ENCODE measurements at places on chromosomes 1 and 21.

DNA sequence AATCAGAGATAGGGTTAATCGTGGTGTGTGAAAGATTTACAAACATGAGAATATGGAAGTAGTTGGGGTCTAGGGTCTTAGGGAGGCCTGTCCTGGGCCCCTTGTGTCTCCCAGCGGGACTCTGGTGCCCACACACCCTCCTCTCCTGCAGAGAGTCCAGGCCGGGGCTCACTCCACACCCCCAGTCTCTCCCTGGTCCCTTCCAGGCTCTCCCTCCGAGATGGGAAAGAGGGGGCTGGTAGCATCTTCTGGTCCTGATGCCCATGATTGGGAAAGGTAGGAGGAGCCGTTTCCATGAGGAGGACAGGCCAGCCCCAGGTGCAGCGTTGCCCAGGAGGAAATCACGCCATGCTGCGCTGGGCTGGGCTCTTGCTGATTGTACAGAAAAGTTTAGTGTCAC is 26.6 kb downstream of the PCNT start:
- no peak overlapping the region for H3K4me3 ChIP-seq
- no peaks in the 10 kb centered on the region for H3K36me3 ChIP-seq
- DNase-seq, result no peak

DNA sequence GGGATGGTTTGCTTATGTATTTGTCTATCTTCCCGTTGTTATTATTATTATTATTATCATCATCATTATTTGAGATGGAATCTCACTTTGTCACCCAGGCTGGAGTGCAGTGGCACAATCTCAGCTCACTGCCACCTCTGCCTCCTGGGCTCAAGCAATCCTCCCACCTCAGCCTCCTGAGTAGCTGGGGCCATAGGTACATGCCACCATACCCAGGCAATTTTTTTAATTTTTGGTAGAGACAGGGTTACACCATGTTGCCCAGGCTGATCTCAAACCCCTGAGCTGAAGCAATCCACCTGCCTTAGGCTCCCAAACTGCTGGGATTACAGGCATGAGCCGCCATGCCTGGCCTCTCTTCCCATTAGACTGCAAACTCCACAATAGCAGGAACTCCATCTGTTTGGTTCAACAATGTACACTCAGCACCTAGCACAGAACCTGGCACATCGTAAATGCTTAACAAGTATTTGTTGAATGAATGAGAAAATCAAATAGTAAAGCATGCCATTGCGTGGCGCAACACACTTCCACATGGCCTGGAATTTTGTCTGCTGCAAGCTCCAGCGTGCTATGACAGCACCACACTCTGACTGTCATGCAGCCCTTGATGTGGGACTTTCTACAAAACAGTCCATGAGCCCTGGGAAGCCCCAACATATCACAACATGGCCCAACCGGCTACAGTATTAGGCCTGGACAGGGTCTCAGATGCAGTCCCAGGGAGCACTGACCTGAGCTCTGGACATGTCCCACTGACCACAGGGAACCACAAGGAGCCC is 3.8 kb upstream of the TINAGL1 start:
- H3K4me1 ChIP-seq, result peaks cover 8% of the 10 kb centered on the region
- no peaks in the 10 kb centered on the region for H3K36me3 ChIP-seq
- H3K27ac ChIP-seq, result peak overlapping the region; percentile 76
- no peak for DNase-seq
- H3K27me3 ChIP-seq, result no peaks in the 10 kb centered on the region

DNA sequence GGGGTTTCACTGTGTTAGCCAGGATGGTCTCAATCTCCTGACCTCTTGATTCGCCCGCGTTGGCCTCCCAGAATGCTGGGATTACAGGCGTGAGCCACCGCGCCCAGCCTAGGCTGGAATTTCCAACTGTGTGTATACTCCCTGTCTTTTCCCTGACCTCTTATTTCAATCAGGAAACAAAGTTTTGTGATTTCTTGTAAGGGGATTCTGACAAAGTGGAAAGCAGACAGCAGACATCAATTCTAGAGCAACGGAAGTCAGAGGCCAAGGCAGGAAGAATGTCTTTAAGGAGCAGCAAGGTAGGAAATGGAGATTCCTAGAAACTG is 36.0 kb upstream of the SLC44A3 start:
- no peaks in the 10 kb centered on the region for H3K36me3 ChIP-seq
- H3K27me3 ChIP-seq, result no peaks in the 10 kb centered on the region
- no peak overlapping the region for H3K4me3 ChIP-seq
- H3K27ac ChIP-seq, result peak overlapping the region; percentile 97
- DNase-seq, result no peak
- no peaks in the 10 kb centered on the region for H3K4me1 ChIP-seq

DNA sequence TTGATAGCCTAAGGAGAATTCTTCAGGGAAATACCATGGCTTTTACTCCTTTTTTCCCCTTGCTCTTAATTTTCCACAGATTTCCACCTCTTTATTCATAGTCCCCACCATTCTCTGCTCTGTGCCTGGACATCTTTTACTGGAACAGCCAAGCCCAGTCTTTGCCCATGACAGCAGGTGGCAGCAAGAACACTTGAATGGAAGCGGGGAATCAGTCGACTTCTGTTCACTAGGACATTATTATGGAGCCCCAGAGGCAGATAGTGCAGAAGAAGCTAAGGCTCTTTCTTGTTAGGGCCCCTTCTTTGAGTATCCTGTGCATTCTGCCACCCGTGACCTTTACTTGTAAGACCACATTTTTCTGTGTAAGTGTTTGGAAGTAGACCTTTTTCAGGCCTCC is 6.3 kb downstream of the OR14I1 start:
- no peak overlapping the region for H3K27ac ChIP-seq
- DNase-seq, result no peak
- no peaks in the 10 kb centered on the region for H3K27me3 ChIP-seq
- no peaks in the 10 kb centered on the region for H3K36me3 ChIP-seq
- H3K4me3 ChIP-seq, result no peak overlapping the region
- no peaks in the 10 kb centered on the region for H3K4me1 ChIP-seq

- no peak overlapping the region for H3K27ac ChIP-seq
- peaks cover 3% of the 10 kb centered on the region for H3K27me3 ChIP-seq
- no peak for DNase-seq
- H3K4me3 ChIP-seq, result no peak overlapping the region
- H3K4me1 ChIP-seq, result no peaks in the 10 kb centered on the region
Measured at GRCh38 chr1:234213658-234214128, 159.6 kb upstream of the COA6 start.

- peak; percentile 30 for DNase-seq
- no peaks in the 10 kb centered on the region for H3K27me3 ChIP-seq
- no peaks in the 10 kb centered on the region for H3K36me3 ChIP-seq
- no peaks in the 10 kb centered on the region for H3K4me1 ChIP-seq
- no peak overlapping the region for H3K27ac ChIP-seq
Measured at GRCh38 chr1:228343191-228343661, 63.4 kb downstream of the TRIM11 start.

DNA sequence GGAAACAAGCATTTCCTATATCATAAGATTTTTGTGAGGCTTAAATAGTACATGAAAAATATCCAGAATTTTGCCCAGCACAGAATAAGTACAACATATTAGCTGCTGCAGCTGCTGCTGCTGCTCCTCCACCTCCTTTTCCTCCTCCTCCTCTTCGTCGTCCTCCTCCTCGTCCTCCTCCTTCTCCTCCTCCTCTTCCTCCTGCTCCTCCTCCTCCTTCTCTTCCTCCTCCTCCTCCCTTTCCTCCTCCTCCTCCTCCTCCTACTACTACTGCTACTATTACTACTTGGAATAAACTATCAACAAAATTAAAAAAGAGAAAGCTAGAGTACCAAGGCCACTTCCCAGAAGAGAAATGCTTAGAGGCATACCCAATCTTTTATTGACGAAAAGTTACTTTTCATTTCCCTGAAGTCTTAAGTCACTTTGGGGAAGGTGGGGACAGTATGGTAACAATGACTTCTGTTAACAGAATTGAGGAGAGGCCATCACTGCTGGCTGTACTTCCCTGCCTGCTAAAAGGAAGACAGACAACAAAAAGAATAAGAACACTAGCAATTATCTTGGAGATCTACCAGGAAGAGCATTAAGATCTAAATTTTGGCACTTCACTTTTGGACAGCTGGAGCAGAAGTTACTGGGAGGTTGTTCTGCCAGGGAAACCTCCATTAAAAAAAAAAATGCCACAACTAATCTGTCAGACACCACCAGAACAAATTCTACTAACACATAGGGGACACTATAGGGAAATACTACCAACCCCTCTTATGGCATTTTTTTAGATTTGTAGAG is 7.1 kb downstream of the DENND1B start:
- no peaks in the 10 kb centered on the region for H3K27me3 ChIP-seq
- H3K36me3 ChIP-seq, result no peaks in the 10 kb centered on the region
- H3K4me3 ChIP-seq, result no peak overlapping the region
- no peak for DNase-seq

- H3K27ac ChIP-seq, result no peak overlapping the region
- H3K4me1 ChIP-seq, result no peaks in the 10 kb centered on the region
- DNase-seq, result no peak
Measured at GRCh38 chr1:51488372-51489050, 30.6 kb downstream of the EPS15 start.

DNA sequence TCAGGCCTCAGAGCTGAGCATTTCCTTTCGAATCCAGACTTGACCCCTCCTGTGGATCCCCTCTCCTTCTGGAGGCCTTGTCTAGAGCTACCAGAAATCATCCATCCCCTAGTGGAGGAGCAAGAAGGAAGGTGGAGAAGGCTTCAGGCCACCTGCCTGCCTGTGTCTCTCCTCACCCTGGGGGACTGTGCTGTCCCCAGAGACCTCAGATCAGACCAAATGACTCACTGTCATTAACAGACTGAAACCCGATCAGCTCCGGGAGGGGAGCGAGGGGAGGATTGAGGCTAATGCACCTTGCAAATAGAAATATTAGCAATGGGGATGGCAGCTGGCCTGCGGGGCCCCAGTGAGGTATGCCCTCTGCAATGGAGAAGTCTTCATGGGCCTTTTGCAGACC is 2.1 kb downstream of the MYBPH start:
- DNase-seq, result peak; percentile 46
- H3K36me3 ChIP-seq, result no peaks in the 10 kb centered on the region
- no peaks in the 10 kb centered on the region for H3K27me3 ChIP-seq
- H3K4me1 ChIP-seq, result no peaks in the 10 kb centered on the region

GRCh38 chr1:232678185-232678886 is 48.4 kb upstream of the SIPA1L2 start:
- no peaks in the 10 kb centered on the region for H3K4me1 ChIP-seq
- peaks cover 2% of the 10 kb centered on the region for H3K27me3 ChIP-seq

GRCh38 chr1:58848818-58849411 is 65.1 kb upstream of the JUN start:
- DNase-seq, result peak; percentile 93
- no peak overlapping the region for H3K27ac ChIP-seq
- no peaks in the 10 kb centered on the region for H3K36me3 ChIP-seq
- no peak overlapping the region for H3K4me3 ChIP-seq

DNA sequence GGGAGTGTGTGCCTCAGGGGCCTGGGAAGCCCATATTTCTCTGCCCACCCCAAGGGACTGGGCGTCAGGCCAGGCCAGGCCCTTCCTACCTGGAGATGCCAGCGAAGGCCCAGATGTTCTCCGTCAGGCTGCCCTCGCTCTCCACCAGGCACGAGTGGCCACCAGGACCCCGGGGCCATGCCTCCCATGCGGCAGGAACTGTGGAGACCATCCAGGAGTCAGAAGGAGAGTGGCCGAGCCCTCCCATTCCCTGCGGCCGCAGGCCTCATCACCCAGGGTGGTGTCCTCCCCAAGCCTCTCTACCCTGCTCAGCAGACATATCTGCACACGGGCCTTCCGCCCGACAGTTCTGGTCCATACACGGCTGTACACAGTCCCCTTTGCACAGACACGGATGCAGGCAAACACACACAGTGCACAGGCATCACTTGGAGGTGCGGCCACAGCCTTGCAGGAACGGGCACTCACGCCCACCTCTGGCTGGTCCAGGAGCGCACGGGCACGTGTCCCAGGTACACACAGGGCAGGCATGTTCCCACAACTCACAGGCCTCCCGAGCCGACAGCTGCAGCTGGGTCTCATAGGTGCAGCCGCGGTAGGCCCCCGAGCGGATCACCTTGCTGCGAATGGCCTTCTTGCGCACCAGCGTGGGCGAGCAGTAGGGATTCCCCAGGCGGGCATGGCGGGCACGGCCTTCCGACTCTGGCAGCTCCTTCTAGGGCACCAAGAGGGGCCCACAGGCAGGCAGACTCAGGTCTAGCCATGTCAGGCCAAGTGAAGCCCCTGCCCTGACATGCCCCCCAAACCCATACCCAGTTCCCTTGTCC is 5.9 kb upstream of the KIF17 start:
- no peak overlapping the region for H3K4me3 ChIP-seq
- no peaks in the 10 kb centered on the region for H3K36me3 ChIP-seq
- H3K4me1 ChIP-seq, result no peaks in the 10 kb centered on the region
- no peak overlapping the region for H3K27ac ChIP-seq

DNA sequence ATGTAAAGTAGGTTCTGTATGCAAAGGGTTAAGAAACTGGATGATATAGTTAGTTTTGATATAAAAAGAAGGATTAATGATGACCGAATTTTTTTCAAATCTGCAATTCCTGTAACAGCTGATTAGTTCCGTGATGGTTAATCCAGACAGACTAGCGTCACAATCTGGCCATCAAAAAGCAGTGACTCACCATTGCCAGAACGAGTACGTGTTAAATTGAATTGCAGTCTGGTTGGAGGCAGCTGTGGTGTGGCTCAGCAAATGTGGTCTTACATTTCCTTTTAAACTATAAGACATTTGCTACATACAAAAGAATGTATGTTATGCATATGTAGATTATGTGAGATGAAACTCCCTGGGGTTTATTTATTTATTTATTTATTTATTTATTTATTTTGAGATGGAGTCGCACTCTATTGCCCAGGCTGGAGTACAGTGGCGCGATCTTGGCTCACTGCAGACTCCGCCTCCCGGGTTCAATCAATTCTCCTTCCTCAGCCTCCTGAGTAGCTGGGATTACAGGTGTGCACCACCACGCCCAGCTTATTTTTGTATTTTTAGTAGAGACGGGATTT is 139.8 kb downstream of the RYR2 start:
- no peaks in the 10 kb centered on the region for H3K36me3 ChIP-seq
- peak; percentile 65 for DNase-seq
- H3K27me3 ChIP-seq, result no peaks in the 10 kb centered on the region
- H3K4me3 ChIP-seq, result no peak overlapping the region
- no peaks in the 10 kb centered on the region for H3K4me1 ChIP-seq
- H3K27ac ChIP-seq, result no peak overlapping the region

DNA sequence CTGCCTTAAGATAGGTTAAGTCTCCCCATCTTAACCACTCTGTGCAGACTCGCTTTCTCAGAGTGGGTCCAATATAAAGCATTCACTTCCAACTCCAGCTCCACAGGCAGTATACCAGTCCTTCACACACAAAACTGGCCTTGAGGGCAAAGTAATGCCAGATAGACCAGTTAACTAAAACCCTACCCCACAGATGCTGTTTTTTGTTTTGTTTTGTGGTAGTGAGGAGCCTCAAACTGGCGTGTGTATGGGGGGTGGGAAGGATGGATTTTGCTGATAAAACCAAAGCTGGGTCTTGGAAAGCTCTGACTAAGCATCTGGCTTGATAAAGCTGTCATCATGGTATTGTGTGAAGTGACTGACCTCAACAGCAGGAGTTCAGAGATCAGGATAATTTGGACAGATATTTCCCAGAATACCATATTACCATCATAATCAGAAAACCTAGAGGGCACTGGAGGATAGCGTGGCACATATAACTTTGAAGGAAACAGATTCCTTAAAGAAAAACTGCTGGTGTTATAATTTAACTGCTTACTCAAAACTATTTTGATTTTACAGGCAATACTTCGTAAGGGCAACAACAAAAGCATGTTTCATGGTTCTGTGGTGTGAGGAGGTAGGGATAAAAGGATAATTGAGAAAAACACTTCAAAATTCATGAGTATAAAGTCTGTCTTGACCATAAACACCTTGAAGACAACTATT is 29.6 kb upstream of the CPLANE2 start:
- peaks cover 3% of the 10 kb centered on the region for H3K4me1 ChIP-seq
- no peaks in the 10 kb centered on the region for H3K27me3 ChIP-seq
- DNase-seq, result no peak
- no peaks in the 10 kb centered on the region for H3K36me3 ChIP-seq

- H3K27ac ChIP-seq, result no peak overlapping the region
- no peak overlapping the region for H3K4me3 ChIP-seq
- no peaks in the 10 kb centered on the region for H3K4me1 ChIP-seq
Measured at GRCh38 chr1:236103646-236104218, 38.6 kb upstream of the GPR137B start.
